ENCODE measurements at places on chromosomes 4 and X.

- no peak for DNase-seq
Measured at GRCh38 chr4:89285745-89286144, 21.9 kb downstream of the GPRIN3 start.

GRCh38 chr4:109398928-109399327 lies 34.7 kb upstream of the SEC24B start:
- no peak for DNase-seq

DNA sequence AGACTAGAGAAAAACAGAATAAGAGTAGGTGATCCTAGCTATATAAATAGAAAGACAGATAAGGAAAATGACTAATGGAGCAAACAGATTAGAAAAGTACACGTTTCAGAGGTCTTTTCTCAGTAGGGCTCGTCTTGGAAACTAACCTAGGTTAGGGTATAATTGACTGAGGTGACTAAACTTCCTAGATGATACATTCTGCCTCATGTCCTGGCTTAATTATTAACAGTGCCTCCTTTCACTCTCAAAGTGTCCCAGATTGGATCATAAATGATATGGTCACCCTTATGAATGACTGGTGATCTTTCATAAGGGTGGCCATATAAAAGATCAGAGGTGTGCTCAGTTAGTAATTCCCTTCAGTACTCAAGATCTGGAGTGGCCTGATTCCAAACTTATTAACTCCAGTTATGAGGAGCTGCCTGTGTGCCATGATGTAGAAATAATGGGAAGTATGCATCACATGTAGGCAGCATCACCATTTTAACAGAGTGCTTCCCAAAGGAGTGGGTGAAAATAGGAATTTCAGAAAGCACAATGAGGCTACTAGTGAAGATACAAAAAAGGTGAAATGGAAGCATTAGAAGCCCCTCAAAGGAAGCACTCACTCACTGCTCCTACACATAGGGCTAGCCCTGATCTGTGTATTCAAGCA lies 14.7 kb upstream of the GRIA3 start:
- no peak for DNase-seq

GRCh38 chr4:88599298-88599697 lies 7.0 kb downstream of the HERC3 start:
- DNase-seq = no peak

- DNase-seq = no peak
Measured at GRCh38 chrX:68675571-68675970, 28.1 kb downstream of the STARD8 start.

All from GM12864 (cell line).